ENCODE measurements at places on chromosomes 7 and 10.

GRCh38 chr10:86333826-86334487 lies 32.6 kb downstream of the GRID1 start:
- DNase-seq, result no peak

DNA sequence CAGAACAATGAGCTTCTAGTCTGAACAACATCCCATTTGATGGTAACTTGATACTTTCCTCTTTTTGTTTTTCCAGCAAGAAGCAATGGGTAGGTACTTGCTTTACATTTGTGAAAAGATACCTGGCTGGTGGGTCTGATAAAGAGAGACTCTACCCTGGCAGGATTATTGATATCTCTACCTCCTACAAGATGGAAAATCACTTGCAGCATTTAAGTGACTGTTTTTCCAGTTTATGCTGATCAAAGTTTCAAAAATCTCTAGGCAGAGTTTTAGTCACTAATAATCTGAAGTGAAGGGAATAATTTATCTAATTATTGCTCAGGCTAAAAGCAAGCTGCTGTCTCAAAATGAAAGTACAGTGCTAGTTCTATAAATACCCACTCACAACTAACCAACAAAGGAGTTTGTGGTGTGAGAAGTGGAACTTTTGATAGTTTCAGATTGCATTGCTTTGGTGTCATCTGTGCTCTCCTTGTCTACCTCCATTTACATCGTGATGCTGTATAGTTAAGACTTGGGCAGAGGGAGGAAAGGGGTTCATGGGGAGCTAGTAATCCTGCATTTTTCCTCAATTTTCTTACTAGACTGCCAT lies 86.0 kb upstream of the ANKRD1 start:
- DNase-seq, result no peak

- no peak for DNase-seq
These were observed 33.5 kb downstream of the MRC1 start for GRCh38 chr10:17842641-17843040.

DNA sequence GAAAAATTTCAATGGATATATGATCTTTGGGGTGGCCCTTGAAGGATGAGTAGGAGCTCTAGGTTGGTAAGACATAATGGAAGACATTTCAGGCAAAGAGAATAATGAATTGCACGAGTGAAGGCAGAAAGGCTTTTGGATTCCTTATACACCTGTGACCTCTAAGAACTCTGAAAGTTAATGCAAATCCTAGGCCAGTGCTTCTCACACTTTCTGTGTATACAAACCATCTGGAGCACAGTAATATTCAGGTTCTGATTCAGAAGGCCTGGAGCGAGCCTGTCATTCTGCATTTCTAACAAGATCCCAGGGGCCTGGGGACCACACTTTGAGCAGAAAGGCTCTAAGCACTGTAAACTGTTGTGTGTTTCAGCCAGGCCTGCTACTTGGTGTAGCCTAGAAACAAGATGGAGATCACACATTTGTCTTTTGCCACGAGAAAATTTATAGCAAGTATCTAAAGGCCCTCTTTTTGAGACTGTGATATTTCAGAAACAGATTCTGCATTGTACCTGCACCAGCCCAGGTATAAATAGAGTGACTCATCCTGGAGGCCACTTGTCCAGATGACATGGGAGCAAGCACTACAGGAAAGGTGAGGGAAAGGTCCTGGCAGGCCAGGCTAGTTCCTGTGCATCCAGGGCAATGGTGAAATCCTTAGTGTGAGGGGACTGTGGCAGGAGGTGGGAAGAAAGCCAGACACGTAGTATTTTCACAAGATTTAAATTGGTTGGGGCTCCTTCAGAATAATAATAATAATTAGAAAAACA lies 24.4 kb downstream of the MRPS33 start:
- DNase-seq, result no peak

DNA sequence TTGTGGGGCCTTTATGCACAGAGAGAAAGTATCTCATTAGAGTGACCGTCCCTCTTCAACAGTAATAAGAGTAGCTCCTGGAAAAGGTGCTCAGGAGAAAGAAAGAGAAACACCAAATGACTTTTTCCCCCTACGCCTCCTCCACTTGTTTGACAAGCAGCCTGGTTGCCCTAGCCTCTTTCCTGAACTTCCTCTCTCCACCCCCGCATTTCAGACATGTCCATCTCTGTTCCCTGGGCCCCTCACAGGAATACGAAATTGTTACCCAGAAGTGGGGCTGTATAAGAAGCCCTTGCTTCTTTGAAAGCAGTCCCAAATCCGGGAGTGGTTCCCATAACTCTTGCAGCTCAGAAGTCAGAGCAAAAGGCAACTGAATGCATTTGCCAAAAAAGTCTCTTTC lies 119.6 kb upstream of the ADO start:
- DNase-seq, result no peak

All from stimulated activated CD8-positive, alpha-beta memory T cell treated with anti-CD3 and anti-CD28 coated beads, Interleukin-15, amount 100 ng/mL, for 48 hours (primary cell).